Activated T-helper 9 cell treated with anti-CD3 and anti-CD28 coated beads, Interleukin-2, amount 50 U/mL, for 16 hours (primary cell): ENCODE measurements at places on chromosomes 2 and 18.

DNA sequence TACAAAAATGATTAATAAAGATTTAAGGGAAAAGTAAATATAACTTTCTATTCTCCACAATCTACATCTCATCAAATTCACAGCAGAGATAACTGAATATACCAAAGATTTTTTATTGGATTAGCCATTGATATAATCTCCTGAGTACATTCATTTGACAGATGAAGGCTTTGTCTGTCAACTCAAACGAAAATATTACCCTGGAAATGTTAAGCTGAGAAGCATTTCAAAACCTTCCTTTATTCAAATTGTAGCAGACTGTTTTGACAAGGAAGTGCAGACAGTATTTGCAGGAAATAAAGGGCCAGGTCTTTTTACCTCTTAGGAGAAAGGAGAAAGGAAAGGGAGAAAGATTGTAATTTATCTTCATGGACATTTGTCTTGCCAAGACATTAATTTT, 473.5 kb downstream of the TMEM182 start:
- no peak for DNase-seq

- no peak for DNase-seq
Measured at GRCh38 chr2:185245806-185246205, 492.8 kb upstream of the FSIP2 start.

- peak; percentile 40 for DNase-seq
Measured at GRCh38 chr2:68828887-68829708, 42.1 kb downstream of the BMP10 start.

- DNase-seq: no peak
Measured at GRCh38 chr2:46097714-46098480, 199.3 kb upstream of the EPAS1 start.

DNA sequence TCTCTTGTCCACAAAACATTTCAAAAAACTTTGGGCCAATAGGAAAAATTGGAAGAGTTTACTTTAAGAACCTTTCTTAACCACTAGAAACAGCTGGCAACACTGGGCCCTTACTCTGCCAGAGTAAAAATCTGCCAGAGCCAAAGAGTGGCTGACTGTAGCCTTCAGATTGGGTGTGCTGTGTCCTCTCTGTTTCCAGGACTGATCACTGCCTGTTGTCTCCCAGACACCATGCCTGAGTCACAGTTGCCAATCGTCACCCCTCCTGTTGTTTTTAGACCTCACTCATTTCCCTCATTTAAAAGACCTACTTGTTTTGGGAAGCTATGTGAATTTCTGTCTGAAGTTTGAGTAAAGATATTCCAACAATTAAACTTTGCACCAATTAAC, 159.1 kb downstream of the PPP1R1C start:
- no peak for DNase-seq

DNA sequence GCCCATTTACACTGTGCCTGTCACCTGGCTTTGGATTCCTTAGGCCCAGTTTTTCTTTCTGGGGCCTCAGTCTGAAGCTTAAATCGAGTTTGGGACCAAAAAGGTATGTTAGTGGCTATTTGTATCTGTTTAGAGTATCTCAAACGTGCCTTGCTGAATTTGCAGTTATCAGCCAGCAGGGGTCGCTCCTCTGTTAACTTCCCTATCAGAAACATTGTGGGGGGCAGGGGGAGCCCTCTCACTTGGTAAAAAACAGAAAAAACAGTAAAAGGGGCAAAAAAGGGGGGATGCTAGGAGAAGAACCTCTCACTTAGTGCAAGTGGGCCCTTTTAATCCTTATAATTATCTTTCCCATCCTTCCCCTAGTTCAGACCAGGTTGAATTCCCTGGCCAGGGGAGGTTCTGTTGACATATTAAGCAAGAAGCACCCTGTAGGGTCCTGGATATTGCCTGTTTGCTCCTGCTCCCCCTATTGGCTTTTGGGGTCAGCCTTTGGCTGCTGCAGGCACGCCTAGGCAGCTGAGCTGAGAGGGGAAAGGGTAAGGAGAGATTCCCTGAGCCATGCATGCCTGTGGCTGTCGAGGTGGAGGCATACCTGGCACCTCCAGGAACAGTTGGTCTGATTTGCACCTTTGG, 8.8 kb upstream of the IFIH1 start:
- no peak for DNase-seq

- no peak for DNase-seq
Measured at GRCh38 chr2:147628971-147629421, 215.8 kb upstream of the ACVR2A start.

- no peak for DNase-seq
Measured at GRCh38 chr2:237137626-237138323, 52.1 kb downstream of the COPS8 start.

- peak; percentile 24 for DNase-seq
Measured at GRCh38 chr18:35386600-35387100, 9.5 kb upstream of the ZNF396 start.

GRCh38 chr2:173550143-173550542, 195.5 kb downstream of the CDCA7 start:
- DNase-seq: no peak

DNA sequence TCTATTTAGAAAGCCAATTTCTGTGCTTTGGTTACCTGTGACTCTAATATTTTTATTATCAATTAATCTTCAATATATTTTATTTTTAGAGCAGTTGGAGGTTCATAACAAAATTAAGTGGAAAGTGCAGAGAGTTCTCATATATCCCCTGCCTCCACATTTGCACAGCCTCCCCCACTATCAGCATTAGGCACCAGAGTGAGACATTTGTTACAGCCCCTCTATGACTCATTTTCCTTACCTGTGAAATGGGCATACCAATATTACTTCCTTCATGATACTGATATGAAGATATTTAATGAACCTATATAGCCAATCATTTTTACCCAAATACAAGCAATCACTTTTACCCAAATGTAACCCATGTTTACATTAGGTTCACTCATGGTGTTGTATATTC, 34.0 kb upstream of the CYTIP start:
- no peak for DNase-seq

- DNase-seq: no peak
Measured at GRCh38 chr18:23553887-23554286, 32.4 kb downstream of the NPC1 start.

DNA sequence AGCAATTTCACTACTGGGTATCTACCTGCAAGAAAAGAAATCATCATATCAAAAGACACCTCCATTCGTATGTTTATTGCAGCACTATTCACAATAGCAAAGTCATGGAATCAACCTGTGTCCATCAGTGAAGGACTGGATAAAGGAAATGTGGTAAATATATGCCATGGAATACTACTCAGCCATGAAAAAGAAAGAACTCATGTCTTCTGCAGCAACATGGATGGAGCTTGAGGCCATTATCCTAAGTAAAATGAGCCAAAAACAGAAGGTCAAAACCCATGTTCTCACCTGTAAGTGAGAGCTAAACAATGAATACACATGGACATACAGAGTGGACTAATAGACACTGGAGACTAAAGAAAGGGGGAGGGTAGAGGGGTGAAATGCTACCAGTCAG, 322.2 kb downstream of the ZNF521 start:
- DNase-seq: no peak

DNA sequence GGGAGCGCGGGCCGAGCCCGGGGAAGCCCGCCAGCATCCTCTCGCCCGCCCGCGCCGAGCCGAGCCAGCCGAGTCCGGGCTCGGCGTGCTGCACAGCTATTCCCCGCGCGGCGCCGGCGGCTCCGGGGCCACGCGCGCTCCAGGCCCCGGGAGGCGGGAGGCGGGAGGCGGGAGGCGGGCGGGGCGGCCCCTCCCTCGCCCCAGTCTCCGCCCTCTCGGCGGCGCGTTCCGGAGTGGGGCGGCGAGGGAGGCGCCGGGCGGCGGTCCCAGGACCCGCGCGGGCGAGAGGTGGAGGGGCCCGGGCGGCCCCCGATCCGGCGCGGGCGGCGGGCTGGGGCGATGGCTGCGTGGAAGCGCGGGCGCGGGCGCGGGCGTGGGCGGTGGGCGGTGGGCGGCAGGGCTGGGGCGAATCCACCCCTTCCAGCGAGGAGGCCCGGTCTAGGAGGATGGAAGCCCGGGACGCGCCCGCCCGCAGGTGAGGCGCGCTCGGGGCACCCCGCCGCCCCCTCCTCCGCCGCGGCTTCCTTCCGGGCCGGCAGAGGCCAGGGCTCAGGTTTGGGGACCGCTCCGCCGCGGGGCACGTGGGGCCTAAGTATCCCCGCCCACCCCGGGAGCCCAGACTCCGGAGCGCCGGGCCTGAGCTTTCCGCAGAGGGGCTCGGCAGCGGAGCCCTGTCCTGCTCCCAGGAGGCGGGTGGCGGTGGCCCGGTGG, at the start of gene ADCY3:
Gene ADCY3, minus strand, starts transcription at position 140 of the 711 bp plus-strand sequence. CDS start 1,250 bp downstream, outside the sequence.
- peak; percentile 51 for DNase-seq

DNA sequence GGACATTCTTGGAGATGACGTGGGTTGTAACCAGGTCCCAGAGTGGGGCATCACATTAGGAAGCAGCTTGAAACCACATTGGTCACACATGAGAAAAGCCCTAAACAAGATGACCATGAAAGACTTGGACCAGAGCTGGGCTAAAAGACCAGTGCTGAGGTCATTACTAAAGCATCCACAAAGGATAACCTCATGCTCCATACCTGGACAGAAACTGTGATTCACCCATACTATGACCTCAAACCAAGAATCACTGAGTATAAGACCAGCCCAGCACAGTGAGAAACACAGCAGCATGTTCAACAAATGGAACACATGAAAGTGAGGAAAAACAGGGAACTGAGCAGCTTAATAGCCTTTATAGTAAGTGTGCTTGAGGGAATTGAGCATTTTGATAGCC, 635.5 kb upstream of the NETO1 start:
- no peak for DNase-seq

DNA sequence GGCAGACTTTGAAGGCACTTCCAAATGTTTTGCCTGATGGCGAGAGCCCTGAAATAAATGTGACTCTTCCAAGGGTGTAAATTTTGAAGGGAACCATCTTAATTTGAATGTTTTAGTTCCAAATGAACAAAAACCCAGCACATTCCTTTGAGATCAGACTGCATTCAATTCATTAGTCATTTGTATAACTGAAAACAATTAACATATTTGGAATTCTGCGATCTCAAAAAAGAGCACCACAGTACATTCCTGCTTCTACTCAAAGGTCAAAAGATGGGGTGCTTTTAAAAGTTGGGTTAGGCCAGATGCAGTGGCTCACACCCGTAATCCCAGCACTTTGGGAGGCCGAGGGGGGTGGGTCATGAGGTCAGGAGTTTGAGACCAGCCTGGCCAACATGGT, 38.2 kb upstream of the CHRNA1 start:
- DNase-seq: no peak

DNA sequence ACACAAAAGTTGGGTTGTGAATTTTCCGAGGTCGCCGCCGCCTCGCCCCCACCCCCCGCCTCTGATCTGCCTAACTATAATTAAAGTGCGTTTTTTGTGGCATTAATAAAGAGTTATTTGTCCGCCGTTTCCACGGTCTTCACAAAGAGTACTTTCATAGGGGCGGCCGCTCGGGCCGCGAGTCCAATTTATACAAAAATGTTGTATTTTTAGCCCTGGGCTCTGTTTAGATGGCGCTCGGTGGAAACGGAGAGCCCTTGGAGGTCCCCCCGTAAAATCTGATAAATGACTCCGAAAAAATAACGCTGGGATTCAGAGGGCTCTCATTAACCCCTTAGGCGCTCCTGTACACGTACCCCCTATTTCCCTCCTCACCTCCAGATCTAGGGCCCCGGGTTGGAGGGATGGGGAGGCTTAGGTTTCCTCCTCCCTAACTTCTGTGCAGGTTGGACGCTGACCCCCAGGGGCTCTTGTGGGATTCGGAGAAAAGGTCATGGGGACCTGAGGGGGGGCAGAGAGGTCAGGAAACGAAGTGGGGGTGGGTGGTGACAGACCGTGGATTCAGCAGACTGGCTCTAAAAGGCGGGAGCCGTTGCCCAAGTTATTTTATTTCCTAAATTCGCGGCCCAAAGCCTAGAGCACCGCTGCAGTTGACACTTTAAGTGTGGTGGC, 1.9 kb downstream of the CYP26B1 start:
- DNase-seq: no peak

GRCh38 chr18:51660188-51660715, 462.8 kb upstream of the MEX3C start:
- DNase-seq: no peak
